Fibroblast of lung (primary cell): ENCODE measurements at places on chromosomes 2 and 18. TPM values are rescaled to one million over a fixed set of nuclear protein-coding genes. Genes with fewer than 3 reads are reported as not detected.

Gene GPR75
- total RNA-seq, result 0.77 and 1.8 TPM in 2 replicates

Gene PSD4
- total RNA-seq, result 2.6 and 6.1 TPM in 2 replicates

Gene DCDC2C
- not detected in 2 replicates for total RNA-seq

Gene PCARE
- under 0.01 TPM in 1 of 2 replicates, not detected in the other for total RNA-seq

Gene SCN2A
- 2.1 and 7.1 TPM in 2 replicates for total RNA-seq

Gene SP9
- not detected in 2 replicates for total RNA-seq

Gene QPCT
- 3.9 and 8.4 TPM in 2 replicates for total RNA-seq

Gene SPATA3
- not detected in 2 replicates for total RNA-seq

DNA sequence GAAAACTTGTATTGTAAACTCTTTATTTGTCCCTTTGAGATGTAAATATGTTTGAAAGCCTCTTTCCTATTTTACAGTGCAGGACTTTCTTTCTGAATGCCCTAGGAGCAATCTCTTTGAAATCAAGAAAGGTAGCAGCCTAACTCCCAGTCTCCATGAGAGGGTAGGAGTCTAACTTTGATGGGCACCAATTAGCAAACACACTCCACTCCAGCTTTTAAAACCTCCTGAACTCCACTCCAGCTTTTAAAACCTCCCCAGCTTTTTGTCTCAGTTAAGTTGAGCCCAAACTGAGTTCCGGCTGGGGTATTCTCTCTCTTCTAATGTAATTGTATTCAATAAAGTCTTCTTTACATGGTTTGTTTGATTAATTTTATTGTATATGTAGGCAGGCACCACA, 493.7 kb upstream of the CDH7 start:
- DNase-seq, result no peak

DNA sequence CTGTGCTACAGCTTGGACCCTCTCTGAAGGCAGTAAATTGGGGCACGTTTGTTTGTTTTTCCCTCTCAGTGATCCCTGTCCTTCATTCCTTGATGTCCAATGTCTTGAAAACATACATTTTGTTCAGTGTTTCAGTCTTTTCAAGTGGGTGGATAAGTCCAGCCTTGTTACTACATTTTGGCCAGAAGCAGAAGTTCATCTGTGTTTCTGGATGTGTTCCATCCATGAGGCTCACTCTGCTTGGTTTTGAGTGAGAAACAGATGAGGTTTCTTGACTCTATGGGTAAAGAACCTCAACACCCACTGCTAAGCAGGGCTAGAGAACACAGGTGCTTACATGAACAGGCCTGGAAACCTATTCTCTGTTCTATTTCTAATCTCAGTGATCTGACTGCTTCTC, 74.5 kb upstream of the RFX8 start:
- DNase-seq, result no peak

DNA sequence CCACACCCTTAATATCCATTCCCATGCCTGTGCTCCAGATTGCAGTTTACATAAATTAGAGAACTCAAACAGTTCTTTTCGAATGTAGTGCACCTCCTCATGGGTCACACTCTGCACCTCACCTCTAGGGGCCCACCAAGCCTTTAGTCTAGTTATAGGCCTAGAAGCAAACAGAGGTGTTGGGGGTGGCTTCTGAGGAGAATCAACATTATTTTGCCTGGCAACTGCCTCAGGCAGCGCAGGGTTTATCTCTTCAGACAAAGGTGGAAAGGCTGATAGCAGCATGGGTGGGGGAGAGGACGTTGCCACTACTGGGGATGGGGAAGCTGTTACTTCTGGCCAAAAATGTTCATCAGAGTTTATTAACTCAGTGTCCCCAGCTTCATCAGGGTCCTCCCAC, 5.0 kb upstream of the GYPC start:
- DNase-seq, result no peak

- no peak for DNase-seq
These were observed 83.5 kb downstream of the ZNF236 start for GRCh38 chr18:76905821-76906220.

DNA sequence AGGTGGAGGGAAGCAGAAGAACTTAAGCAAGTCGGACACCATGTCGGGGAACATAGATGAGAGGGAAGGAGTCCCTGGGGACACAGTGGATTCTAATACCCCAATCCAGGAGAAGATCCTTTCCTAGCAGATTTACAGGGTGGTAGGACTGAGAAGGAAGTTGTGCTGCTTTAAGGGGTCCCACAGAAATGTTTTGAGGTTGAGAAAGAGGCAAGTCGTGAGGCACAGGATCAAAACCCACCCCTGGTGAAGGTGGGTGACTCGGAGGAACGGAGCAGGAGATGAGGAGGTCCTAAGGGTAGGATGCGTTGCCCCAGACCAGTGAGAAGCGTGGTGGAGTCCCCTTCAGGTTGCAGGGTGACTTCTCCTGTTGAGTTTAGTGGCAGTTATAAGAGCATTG, 32.7 kb downstream of the DCDC2C start:
- DNase-seq, result no peak

GRCh38 chr2:101344137-101344536, 35.6 kb upstream of the RNF149 start:
- DNase-seq, result no peak

GRCh38 chr2:100820523-100821254, 750 bp downstream of the NPAS2 start:
- DNase-seq, result no peak

DNA sequence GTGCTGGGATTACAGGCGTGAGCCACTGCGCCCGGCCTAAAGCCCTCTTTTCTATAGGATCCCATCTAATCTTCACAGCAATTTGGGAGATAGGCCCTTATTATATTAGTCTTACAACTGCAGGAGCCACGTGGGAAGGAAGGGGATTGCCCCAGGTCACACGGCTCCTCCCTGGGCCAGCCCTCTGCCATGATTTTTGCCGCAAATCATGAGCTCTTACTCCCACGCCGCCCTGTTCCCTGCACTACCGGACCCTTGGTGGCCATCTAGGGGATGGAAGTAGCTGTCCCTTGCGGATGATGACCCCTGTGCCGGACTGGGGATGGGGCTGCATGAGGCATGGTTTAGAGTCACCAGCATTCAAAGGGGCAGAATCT, 28.4 kb upstream of the PTMA start:
- no peak for DNase-seq

- DNase-seq, result no peak
These were observed 13.6 kb downstream of the SPEG start for GRCh38 chr2:219448099-219448775.

DNA sequence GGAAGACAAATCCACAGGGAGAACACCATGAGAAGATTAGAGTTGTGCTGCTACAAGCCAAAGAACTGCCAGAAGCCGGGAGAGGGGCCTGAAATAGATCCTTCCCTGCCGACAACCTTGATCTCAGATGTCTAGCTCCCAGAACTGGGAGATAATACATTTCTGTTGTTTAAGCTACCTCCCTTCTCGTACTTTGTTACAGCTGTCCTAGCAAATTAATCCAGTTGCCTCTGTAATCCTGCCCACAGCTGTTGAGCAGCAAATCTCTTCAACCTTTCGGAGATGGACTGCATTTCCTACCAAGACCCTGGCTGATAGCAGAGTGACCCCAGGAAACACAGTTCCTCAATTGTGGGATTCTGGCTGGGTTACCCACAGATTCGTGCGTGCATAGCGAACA, 2.6 kb upstream of the TBC1D8 start:
- no peak for DNase-seq

GRCh38 chr2:16105669-16106281, 165.4 kb downstream of the MYCN start:
- no peak for DNase-seq

DNA sequence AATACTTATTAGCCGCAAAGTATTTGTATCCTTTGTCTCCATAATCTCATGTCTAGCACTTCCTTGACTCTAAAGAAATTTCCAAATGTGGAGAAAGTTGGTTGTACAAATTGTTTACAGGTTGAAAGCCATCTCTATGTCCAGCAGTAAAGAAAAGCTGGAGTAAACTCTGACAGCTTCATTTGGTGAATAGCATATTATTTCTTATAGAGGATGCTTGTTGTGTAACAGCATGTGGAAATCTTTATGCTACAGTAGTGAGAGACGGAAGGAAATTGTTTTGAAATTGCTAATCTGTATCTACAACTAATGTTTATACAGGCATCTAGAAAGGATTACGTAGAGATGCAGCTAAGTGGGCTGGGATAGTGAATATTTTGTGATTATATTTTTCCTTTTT, 78.5 kb downstream of the UGGT1 start:
- no peak for DNase-seq

GRCh38 chr18:23828426-23828825, 139.2 kb downstream of the LAMA3 start:
- peak; percentile 55 for DNase-seq

GRCh38 chr2:57726294-57726693, 320.3 kb upstream of the VRK2 start:
- no peak for DNase-seq

GRCh38 chr2:220781622-220782241, 790.4 kb downstream of the EPHA4 start:
- no peak for DNase-seq

- no peak for DNase-seq
These were observed 61.0 kb downstream of the TRAPPC12 start for GRCh38 chr2:3440477-3440876.

GRCh38 chr18:79685281-79685680, 5.7 kb downstream of the CTDP1 start:
- no peak for DNase-seq

DNA sequence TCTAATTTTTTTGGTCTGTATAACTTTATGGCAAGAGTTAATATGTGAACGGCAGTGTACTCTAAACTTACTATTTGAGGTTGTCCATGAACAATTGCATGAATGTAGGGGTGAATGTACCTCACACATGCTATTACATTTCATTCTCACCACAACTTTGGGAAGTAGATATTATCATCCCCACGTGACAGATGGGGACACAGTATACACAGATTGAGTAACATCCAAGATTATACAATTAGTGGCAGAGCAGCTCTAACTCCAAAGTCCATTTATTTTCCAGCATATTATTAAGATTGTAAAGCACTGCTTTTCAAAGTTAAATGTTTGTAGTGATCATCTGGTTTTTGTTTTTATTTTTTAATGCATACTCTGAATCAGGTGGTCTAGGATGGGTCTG, 622.1 kb upstream of the ZEB2 start:
- DNase-seq, result no peak

DNA sequence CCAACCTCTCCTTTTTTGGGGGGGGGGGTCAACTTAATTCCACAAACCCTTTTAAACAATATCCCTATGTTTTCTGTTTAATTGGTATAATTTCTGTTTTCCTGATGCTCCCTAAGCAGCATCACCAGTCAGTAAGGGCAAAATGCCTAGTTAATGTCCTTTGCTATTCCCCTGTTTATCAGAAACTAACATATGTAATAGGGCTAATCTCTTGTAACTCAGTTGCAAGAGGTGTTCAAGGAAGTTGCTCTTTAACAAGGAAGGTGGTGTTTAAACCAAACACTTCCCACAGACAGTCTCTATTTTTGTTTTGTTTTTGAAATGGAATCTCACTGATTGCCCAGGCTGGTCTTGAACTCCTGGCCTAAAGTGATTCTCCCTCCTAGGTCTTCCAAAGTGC, 6.5 kb upstream of the COQ10B start:
- no peak for DNase-seq

- no peak for DNase-seq
These were observed 389.5 kb upstream of the TNP1 start for GRCh38 chr2:217249121-217250012.

DNA sequence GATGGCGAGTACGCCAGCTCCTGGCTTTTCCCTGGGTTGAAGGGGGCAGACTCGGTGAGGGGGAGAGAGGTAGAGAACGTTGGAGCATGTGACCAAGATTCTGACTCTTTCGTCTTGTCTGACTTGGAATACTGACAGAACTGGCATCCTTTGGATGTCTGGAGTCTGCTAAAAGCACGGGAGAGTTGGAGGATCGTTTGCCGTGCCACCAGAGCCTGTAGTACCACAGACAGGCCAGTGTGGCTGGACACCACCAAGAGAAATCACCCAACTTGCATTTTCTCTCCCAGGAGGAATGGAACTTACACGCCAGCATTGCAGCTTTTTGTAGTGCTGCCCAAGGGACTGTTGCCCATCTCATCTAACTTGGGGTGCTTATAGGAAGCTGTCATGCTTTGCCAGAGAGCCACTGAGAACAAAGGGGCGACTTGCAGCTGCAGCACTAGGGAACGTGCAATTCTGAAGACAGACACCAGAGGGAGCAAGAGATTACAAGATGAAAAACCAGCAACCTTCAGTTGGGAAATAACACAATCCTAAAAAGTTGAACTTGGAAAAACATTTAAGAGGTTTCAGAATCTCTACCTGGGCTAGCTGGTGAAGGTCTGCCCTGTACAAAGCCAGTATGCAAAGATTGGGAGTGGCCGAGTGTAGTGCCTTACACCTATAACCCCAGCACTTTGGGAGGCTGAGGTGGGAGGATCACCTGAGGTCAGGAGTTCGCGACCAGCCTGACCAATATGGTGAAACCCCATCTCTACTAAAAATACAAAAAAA, 24.1 kb downstream of the PSMG2 start:
- DNase-seq, result peak; percentile 51

- peak; percentile 77 for DNase-seq
These were observed 24.6 kb upstream of the SPP2 start for GRCh38 chr2:234025891-234026401.

DNA sequence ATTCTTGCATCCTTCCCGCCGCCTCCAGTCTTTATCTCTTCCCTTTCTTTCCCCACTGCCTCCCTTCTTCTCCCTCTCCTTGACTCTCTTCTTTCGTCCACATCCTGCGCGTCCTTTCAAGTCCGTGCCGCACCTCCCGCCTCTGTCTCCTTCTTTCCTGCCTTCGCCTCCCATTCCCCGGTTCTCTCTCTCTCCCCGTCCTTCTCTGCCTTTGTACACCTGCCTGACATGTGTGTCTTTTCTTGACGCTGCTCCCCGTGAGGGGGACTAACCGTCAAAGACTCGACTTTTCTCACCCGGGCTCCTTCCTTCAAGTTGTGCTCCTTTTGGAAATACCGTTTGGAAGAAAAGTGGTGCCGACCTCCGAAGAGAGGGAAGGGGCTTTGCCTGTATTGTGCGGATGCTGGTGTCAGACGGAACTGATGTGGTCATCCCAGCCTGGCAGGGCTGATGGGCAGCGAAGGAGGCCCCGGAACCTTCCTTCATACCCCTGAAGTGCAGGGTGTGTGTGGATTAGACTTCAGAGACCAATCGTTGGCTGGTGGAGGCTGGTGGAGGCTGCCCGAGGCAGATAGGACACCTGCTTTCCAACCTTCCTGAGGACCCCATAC, 879 bp downstream of the TMEM178A start:
- peak; percentile 17 for DNase-seq

DNA sequence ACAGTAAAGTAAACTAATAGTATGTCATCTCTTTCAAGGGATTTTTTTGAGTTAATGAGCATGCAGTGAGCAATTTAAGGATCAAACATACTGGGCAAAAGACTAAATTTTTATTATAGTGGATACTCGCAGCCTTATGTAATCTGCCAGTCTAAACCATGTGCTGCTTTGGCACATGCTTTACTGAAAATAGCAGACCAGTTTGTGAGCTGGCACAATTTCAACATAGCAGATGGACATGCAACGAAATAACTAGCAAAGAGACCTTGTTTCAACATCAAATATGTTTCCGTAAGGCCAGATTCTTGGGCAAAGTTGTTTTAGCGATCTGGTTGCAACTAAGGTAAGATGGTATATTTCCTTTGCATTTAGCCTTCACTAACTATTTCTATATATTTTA, 807.3 kb downstream of the NR4A2 start:
- no peak for DNase-seq
